Stimulated activated CD4-positive, alpha-beta T cell treated with anti-CD3 and anti-CD28 coated beads, Interleukin-4, amount 100 ng/mL, for 1 hour (primary cell): ENCODE measurements at places on chromosomes 1 and 21.

DNA sequence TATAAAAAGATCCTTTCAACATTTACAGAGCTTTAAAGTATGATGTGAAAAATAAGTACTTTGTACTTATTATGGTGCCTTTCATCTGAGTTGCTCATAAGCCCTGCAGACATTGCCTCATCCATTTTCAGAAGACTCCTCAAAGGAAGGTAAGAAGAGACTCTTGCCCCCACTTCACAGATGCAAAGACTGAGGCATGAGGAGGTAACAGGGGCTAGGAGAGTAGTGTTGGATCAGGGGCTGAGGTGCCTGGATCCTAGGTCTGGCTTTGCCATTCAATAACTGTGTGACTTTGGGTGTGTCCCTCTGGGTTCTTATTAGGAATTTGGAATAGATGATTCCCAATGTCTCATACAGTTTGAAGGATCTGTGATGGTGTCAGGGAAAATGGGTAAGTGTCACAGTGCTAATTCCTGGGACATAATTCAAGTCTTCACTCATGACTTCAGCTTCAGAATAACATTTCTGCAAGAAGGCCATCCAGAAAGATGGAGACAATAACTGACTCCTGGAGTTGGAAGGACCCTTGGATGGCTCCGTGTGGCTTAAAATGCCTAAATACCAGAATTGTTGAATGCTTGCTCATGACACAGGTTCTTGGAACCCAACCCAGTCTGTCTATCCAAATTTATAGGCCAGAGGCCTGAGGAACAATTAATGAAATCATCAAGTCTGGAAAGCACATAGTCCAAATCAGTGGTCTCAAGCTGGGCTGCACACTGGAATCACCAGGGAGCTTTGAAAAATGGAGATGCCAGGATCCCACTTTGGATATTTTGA is 93.1 kb upstream of the RUNX1 start:
- no peak for DNase-seq

GRCh38 chr21:43953021-43953420 is 59.1 kb upstream of the TRAPPC10 start:
- DNase-seq, result no peak

GRCh38 chr1:206757524-206758266 is 12.9 kb upstream of the IL19 start:
- DNase-seq, result no peak

- DNase-seq, result no peak
Observed at GRCh38 chr1:238257018-238257621, 366.4 kb upstream of the ZP4 start.

DNA sequence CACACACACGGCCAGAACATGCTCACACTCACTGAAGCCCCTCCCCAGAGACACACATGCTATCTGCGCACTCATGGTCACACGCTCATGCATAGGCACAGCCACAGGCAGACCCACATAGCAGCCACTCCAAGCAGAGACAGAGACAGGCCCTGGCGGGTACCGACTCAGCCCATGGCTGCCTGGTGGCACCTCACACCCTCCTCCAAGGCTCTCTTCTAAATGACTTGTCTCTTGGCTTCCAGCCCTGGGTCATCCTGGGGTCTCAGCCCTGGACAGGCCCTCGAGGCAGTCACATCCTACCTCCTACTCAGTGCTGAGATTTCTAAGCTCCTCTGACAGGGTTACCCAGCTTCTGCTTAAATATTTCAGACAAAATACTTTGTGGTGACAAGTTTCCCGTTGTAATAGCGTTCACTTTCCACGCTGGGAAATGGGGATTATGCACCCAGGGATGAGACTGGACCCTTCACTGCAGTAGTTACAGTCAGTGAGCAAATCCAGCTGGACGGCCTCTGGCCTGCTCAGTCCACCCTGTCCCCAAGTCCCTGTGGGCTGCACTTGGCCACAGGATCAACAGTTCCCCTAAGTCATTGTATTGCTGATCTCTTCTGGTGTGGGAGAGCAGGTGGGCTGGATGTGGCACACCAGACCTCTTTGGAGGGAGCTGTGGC is 2.9 kb upstream of the NFASC start:
- DNase-seq, result no peak
